Kidney (tissue), 22 donors: ENCODE measurements at places on chromosomes 16 and 17. TPM values are rescaled to one million over a fixed set of nuclear protein-coding genes. Genes with fewer than 3 reads are reported as not detected.

Gene FBXW10
- not detected for total RNA-seq

Gene PCGF2
- total RNA-seq = 62.2 TPM

Gene ADAD2
- 0.72 TPM for total RNA-seq

Gene RGS11
- 5.9 TPM for total RNA-seq

Gene SHISA9
- total RNA-seq = 2.8 TPM

Gene WSCD1
- total RNA-seq = 14.5 TPM

Gene C17orf67
- 2.0 TPM for total RNA-seq

Gene SRCIN1
- total RNA-seq = 6.1 TPM

Gene CFAP20
- 22.3 TPM for total RNA-seq
